ENCODE measurements at places on chromosomes 3 and 15.
A peak's percentile ranks its signal among the peaks of the same experiment; 100 is the strongest.

GRCh38 chr15:27127815-27128570 is 157.0 kb downstream of the GABRG3 start:
- DNase-seq, result no peak

- no peak for DNase-seq
Measured at GRCh38 chr3:41158947-41159346, 40.4 kb upstream of the CTNNB1 start.

GRCh38 chr3:8206971-8207617 is 294.5 kb upstream of the LMCD1 start:
- DNase-seq, result no peak

DNA sequence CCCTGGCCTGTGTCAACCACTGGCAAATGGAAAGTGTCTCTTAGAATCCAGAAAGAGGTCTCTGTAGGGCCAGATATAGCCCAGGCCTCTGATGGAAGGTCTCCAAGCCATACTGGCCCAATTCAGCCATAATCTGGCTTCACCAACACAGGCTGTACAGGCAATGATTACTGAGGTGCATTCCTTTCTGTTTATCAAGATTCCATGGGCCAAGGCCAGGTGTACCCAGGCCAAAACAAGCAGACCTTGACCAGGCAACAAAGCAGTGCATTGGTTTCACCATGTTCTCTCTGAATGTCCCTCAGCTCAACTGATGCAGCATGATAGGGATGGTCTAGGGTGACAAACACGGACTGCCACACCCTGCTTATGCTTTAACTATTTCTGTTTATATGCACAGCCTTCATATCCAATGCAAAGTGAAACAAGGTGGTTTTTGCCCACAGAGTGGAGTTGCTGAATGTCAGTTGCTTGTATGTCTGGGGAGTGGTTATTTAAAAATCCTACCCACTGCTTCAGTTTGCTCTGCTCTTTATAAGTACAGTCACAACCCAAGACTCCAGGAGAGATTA is 25.2 kb downstream of the CCNL1 start:
- DNase-seq, result no peak

- DNase-seq, result peak; percentile 49
Measured at GRCh38 chr3:9934235-9934621, 594 bp downstream of the CRELD1 start.

DNA sequence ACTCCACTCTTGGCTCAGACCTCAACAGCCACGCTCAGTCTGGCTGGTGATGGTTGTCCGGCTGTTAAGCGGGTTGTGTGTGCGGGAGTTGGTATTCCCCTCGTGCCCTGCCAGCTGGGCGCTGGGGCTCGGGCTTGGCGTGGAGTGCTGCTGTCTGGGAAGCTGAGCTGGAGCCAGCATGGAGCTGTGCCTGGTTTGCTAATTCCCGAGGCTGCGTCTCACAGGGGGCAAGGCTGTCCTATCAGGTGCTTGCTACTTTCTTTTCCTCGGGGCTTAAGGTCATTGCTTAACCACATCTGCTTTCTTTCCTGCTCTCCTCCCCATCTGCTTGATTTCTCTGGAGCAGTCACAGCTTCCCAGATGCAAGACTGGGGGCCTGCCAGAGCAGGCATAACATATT is 29.9 kb downstream of the PDIA5 start:
- DNase-seq, result no peak

DNA sequence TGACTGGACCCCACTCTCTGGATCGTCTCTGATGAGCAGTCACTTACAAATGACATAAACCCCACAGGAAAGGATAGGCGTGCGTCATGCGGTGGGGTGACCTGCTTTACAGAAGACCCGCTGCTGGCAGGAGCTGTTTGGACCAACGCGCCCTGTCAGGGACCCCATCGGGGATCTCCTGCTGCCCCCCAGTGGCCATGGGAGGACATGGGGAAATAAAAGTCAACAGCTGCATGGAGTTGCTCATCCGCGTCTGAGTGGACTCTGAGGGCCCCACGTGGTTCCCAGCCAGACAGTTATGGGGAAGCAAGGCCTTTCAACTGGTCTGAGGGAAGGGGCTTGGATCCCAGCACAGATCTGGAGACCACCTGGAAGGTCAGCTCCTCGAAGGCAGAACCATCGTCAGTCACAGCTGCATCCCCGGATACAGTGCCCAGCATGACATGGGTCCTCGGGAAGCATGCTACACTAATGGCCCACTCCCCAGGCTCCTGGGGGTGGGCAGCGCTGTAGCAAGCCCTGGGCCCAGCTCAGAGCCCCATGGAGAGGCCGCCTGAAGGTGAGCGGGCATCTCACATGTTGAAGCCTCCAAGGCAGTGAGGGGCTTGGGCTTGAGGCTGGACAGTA is 32.1 kb downstream of the PTH1R start:
- peak; percentile 91 for DNase-seq

- no peak for DNase-seq
Measured at GRCh38 chr3:79366414-79366813, 401.4 kb downstream of the ROBO1 start.

DNA sequence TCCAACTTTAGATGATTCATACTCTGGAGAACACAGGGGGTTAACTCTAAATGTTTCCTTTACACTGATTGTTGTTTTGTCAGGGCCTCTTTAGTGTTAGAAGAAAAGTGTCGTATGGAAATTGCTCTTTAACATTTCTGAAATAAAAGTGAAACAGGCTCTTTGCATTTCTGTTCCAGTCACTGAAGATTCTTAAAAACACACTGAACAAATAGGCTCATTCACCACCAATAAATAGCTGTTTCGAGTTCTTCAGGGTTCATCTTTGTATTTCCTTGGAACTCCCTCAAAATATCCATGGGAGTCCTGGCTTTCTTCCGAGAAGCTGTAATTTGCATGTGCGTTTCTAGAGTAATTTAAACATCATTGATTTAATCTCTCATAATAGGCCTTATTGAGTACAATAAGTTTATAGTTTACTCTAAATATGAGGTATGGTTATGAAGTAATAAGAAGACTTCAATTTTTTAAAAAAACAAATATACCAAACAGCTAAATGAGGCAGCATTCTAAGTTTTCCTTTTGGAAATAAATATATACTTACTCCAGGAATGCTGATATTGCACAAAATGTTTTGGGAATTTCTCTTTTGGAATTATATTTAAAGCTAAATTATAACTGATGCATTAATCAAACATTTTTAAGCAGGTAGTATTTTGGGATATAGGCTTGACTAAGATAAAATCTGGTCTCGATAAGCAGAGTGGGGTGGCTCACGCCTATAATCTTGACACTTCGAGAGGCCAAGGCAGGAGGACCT is 327.4 kb downstream of the EPHA3 start:
- no peak for DNase-seq

DNA sequence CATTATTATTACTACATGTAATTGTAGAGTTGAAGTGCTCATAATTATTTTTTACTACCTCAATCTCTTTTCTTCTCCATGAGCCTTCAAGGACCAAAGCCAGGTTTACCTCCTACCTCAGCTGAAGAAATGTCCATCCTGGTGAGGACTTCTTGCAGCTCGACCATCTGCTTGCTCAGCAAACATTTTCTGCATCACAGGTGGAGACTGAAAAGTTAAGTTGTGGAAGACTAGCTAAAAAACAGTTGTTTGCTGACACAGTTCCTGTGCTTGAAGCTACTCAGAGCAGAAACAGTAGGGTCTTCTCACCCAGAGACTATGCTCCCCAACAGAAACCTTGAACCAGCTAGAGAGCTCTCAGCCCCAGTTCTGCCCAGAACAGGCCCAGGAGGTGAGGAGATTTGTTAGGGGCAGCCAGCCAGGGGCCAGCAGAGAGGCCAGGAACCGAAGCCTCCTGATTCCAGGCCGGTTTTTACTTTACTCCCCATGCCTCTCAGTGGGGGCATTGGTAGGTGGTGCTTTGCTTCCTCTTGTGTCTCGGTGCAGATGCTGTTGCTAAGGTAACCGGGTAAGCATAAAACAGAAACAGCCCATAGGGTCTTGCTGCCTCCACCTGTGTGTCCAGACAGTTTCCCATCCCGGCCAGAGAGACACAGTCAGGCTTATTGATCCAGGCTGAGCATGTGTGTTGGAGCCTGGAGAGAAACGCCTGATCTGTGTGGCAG is 54.9 kb downstream of the CCNL1 start:
- DNase-seq, result no peak

GRCh38 chr3:151218136-151218535 is 15.1 kb upstream of the GPR171 start:
- DNase-seq, result no peak
